ENCODE measurements at places on chromosomes 4 and X. TPM values are rescaled to one million over a fixed set of nuclear protein-coding genes. Genes with fewer than 3 reads are reported as not detected.

LAMP2 gene
- 237 TPM for total RNA-seq

GPR173 gene
- total RNA-seq: 2.2 TPM

DIPK2B gene
- total RNA-seq: not detected

CSN3 gene
- total RNA-seq: not detected

NAP1L3 gene
- 14.1 TPM for total RNA-seq

SYP gene
- 0.29 TPM for total RNA-seq

LONRF3 gene
- total RNA-seq: 0.36 TPM

GRIA2 gene
- total RNA-seq: under 0.01 TPM

FAM156B gene
- total RNA-seq: 17.0 TPM

MAGEC2 gene
- total RNA-seq: not detected

TRPC5OS gene
- not detected for total RNA-seq

DNA sequence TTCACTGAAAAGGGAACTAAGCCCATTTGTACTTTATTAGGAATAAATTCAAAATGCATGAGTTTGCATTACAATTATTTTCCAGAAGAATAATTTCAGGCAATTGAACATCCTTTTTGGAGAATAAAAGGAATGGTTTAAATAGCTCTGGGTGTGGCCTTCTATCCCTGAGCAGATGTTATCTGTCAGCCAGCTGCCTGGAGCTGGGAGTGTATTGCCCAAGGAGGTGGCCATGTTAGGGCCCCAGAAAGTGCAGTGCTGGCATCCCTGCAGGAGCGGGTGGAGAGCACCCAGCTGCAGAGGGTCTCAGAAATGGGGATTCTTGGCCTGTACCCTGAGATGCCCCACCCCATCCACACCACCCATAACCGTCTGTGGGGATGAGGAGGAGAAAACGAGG is 21.6 kb upstream of the VEGFD start:
- H3K4me1 ChIP-seq: no peaks in the 10 kb centered on the region
- H3K4me3 ChIP-seq: no peak overlapping the region
- no peaks in the 10 kb centered on the region for H3K36me3 ChIP-seq
- peak; percentile 34 for DNase-seq

DNA sequence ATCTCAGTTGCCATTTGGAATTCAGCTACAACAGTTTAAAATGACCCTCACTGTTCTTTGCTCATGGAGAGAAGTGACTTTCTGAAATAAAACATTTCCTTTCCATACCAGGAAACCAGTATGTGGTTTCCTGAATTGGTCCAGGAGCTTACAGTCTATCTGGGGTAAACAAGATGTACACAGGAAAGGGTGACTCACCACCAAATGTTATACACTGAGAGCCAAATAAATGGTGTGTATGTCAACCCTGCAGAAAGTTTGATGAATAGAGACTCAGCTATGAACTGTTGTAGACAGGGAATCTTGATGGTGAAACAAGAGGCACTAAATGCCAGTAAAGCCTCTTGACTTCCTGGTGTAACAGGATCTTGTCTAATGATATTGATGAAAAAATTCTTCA is 100.4 kb downstream of the HS6ST2 start:
- H3K36me3 ChIP-seq: no peaks in the 10 kb centered on the region
- H3K27ac ChIP-seq: no peak overlapping the region
- no peaks in the 10 kb centered on the region for H3K27me3 ChIP-seq
- no peak overlapping the region for H3K4me3 ChIP-seq
- no peaks in the 10 kb centered on the region for H3K4me1 ChIP-seq

DNA sequence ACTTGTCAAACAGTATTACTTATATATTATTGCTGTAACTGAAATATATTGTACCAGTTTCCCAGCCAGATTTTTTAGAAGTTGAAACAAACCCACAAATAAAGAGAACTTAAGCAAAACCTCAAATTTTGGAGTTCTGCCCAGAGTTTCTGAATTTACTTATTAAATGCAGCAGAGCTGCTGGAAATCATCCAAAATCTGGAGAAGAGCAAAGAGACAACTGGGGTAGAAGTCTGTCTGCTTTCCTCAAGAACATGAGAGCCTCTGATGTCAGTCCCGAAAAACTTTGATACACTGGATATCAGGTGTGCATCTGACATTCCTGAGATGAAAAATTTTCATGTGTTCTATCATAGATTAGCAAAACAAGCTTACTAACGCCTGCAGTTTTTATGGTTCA is 325.9 kb downstream of the NR3C2 start:
- DNase-seq: no peak
- H3K27ac ChIP-seq: no peak overlapping the region
- H3K36me3 ChIP-seq: no peaks in the 10 kb centered on the region
- H3K27me3 ChIP-seq: no peaks in the 10 kb centered on the region
- peaks cover 3% of the 10 kb centered on the region for H3K4me1 ChIP-seq
- H3K4me3 ChIP-seq: no peak overlapping the region

GRCh38 chr4:2364654-2365053 is 53.8 kb downstream of the ZFYVE28 start:
- H3K36me3 ChIP-seq: no peaks in the 10 kb centered on the region
- peak overlapping the region; percentile 78 for H3K4me3 ChIP-seq
- peak overlapping the region; percentile 53 for H3K27ac ChIP-seq
- peaks cover 4% of the 10 kb centered on the region for H3K4me1 ChIP-seq

- H3K36me3 ChIP-seq: no peaks in the 10 kb centered on the region
- H3K4me3 ChIP-seq: no peak overlapping the region
- DNase-seq: no peak
- no peaks in the 10 kb centered on the region for H3K27me3 ChIP-seq
- H3K27ac ChIP-seq: peak overlapping the region; percentile 79
Measured at GRCh38 chr4:158162631-158163030, 10.2 kb downstream of the GASK1B start.

DNA sequence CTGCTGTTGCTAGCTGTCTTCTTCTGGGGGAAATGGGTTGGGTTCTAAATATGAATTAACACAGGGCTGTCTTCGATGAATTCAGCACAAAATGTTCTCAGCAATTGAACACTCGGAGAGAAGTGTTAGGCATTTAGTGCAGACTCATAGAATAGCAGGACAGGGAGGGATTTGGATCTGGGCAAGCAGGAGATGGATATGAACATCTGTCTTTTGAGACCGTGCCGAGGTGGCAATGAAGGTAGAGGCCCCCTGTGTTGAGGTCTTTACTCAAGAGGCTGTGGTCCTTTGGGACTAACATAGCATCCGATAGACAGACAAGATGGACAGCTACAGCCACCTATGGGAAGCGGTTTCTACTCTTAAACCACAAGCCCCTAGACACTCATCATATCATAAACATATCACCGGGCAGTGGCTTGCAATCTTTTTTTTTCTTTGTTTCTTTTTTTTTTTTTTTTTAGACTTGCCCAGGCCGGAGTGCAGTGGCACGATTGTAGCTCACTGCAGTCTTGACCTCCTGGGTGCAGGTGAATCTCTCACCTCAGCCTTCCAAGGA is 6.7 kb downstream of the CD99 start:
- peak overlapping the region; percentile 68 for H3K27ac ChIP-seq

- no peak for DNase-seq
- H3K4me3 ChIP-seq: no peak overlapping the region
- H3K27ac ChIP-seq: no peak overlapping the region
- H3K27me3 ChIP-seq: no peaks in the 10 kb centered on the region
- H3K36me3 ChIP-seq: no peaks in the 10 kb centered on the region
- no peaks in the 10 kb centered on the region for H3K4me1 ChIP-seq
Measured at GRCh38 chrX:15107367-15107988, 162.4 kb downstream of the ASB9 start.

DNA sequence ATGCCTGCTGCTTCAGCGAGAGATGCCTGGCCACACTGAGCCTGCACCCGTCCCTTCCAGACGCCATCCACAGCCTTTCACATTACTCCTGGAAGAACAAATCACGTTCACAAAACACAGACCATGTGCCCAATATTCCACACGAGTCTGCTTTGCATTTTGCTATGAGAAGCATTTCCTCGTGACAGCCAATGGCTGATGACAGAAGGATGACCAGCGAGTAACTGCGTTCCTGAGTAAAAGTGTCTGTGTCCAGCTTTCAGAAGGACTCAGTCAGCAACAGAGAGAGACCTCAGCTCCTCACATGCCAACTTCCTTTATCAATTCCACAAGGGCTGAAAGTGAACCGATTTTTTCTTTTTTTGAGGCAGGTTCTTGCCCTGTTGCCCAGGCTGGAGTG is 19.5 kb downstream of the NAT8L start:
- DNase-seq: peak; percentile 50
- no peaks in the 10 kb centered on the region for H3K27me3 ChIP-seq
- H3K27ac ChIP-seq: no peak overlapping the region
- H3K4me3 ChIP-seq: no peak overlapping the region

DNA sequence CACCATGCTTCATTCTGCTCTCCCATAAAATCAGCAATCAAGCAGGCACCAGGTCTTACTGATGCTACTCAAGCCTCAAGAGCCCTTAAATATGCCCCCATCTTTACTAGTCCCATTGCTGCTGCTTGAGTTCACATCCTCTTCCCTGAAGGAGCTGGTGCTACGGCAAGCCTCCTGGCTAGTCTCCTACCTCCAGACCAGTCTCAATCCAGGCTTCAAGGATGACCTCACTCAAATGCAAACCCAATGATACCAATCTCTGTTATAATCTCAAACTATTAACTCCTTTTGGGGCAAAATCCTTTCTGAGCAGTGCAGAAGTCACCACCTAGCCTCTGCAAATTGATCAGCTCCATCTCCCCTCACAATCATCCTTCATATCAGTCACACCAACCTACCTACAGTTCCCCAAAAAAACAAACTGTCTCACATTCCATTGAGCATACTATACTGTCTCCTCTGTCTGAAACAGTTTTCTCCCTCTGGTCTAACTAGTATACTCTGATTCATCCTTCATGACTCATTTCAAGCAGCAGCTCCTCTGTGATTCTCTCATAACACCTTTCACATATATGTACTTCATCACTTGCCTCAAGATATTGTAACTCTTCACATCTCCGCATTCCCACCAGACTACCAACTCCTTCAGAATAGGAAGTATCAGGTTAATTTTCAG is 30.0 kb downstream of the PAPSS1 start:
- no peak overlapping the region for H3K4me3 ChIP-seq
- H3K27ac ChIP-seq: peak overlapping the region; percentile 34
- DNase-seq: peak; percentile 84
- H3K4me1 ChIP-seq: peaks cover 13% of the 10 kb centered on the region
- peaks cover 11% of the 10 kb centered on the region for H3K36me3 ChIP-seq

DNA sequence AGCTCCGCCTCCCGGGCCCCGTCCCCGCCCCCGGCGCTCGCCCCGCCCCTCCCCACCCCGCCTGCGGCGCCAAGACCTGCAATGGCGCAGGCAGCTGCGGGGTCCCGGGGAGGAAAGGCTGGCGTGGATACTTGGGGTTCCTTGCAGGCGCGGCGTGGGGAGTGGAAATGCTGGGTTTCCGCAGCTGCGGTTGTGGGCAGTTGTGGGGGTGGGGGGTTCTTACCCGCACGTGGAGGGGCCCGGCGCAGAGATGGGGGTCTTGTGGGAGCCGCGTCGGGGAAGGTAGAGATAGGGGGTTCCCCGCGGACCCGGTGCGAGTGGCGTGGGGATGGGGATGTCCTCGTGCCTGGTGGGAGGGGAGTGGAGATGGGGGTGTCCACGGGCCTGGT is 680 bp upstream of the ASMTL start:
- peaks cover 4% of the 10 kb centered on the region for H3K27me3 ChIP-seq
- no peaks in the 10 kb centered on the region for H3K4me1 ChIP-seq
- H3K36me3 ChIP-seq: peaks cover 3% of the 10 kb centered on the region
- no peak overlapping the region for H3K27ac ChIP-seq
- peak overlapping the region; percentile 78 for H3K4me3 ChIP-seq

DNA sequence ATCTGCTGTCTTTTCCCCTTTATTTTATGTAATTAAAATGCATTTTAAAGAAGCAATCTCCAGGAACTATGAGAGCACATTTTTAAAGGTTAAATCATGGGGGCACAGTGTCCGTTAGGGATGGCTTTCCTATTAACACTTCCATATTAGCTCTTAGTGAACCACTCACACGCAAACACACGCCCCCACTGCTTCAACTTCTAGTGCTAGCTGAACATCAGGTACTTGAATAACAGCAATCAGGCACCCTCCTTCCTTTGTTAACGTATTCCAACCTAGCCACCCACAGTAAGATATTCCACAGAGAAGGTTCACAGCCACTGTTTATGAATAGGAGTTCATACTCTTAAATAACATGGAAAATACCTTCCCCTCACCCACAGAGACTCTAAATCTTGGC is 9.3 kb downstream of the TMEM255A start:
- no peaks in the 10 kb centered on the region for H3K4me1 ChIP-seq
- no peak overlapping the region for H3K4me3 ChIP-seq
- no peaks in the 10 kb centered on the region for H3K36me3 ChIP-seq
- H3K27me3 ChIP-seq: peaks cover 11% of the 10 kb centered on the region

- no peaks in the 10 kb centered on the region for H3K4me1 ChIP-seq
- no peak for DNase-seq
- no peaks in the 10 kb centered on the region for H3K27me3 ChIP-seq
- no peak overlapping the region for H3K27ac ChIP-seq
Measured at GRCh38 chr4:111789901-111790640, 355.2 kb upstream of the FAM241A start.

GRCh38 chr4:75769036-75769435 is 44.7 kb downstream of the USO1 start:
- no peak for DNase-seq
- peaks cover 6% of the 10 kb centered on the region for H3K4me1 ChIP-seq
- no peaks in the 10 kb centered on the region for H3K27me3 ChIP-seq
- H3K4me3 ChIP-seq: no peak overlapping the region
- peak overlapping the region; percentile 68 for H3K27ac ChIP-seq

All from osteoblast (primary cell).